ENCODE measurements at places on chromosomes 3 and 15. TPM values are rescaled to one million over a fixed set of nuclear protein-coding genes. Genes with fewer than 3 reads are reported as not detected.

GRCh38 chr3:163555918-163556317 lies 1522.4 kb downstream of the SI start:
- DNase-seq, result no peak

GRCh38 chr3:65560133-65560532 lies 478.6 kb downstream of the MAGI1 start:
- DNase-seq, result no peak

The GPX1 gene
- total RNA-seq, result 201 TPM

DNA sequence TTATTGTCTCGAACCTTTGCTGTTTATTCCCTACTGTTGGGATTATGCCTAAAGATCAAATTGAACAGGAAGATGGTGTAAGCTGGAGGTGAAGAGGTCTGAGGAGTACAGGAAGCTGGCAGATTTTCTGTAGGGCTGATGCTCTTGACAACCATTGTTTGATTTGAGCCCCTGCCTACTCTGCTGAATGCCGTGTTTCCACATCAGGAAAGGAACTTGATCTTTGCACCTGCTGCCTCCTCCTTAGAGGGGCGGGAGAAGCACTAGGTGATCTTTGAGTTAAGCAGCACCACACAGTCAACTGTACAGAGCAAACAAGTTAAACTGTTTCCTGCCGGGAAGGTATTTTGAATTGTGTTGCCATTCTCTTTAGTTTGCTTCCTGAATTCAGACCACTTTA lies 364.6 kb upstream of the EPHA6 start:
- DNase-seq, result no peak

DNA sequence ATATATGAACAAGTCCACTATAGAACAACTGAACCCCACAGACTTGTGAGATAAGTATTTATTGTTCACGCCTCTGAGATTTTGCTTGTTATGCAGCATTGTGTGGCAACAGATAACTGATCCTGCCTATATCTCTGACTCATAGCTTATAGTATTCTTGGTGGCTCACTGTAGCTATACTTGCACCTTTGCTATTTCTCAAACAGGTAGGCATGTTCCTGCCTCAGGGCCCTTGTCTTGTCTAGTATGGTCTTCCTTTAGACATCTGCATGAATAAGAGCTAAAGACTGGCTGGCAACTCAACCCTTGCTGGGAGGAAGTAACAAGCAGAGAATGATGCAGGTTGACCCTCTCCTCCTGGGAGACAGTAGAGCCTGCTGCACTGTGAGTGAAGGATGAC lies 256.1 kb downstream of the CHST2 start:
- no peak for DNase-seq

GRCh38 chr3:51269466-51269865 lies 115.6 kb upstream of the MANF start:
- peak; percentile 28 for DNase-seq

DNA sequence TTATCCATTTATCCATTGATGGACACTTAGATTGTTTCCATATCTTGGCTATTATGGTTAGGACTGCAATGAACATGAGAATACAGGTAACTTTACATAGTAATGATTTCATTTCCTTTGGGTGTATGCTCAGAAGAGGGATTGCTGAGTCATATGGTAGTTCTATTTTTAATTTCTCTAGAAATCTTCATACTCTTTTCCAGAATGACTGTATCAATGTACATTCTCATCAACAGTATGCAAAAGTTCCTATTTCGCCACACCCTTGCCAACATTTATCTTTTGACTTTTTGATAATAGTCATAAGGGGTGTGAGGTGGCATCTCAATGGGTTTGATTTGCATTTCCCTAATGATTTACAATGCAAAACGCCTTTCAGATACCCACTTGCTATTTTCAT lies 6.2 kb upstream of the NIPA1 start:
- peak; percentile 14 for DNase-seq

The LRRIQ4 gene
- not detected for total RNA-seq

DNA sequence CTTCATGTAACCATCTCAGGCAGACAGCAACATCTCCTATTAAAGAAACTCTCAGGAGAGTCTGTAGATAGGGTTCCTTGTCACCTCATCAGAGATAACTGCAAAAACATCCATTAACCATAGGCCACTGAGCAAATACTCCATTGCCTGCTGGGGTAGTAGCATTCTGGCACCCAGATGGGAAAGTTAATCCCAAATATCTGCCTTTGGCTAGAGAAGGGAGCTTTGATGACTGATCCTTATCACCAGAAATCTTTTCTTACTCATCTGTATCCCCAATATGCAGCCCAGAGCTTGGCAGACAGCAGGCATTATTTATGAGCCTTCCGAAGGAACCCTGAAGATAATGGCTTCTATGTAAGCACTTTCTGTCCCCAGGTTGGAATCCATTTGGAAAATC lies 173.1 kb downstream of the MFSD1 start:
- DNase-seq, result no peak

- no peak for DNase-seq
These were observed 19.9 kb downstream of the GOLM2 start for GRCh38 chr15:44308415-44308814.

DNA sequence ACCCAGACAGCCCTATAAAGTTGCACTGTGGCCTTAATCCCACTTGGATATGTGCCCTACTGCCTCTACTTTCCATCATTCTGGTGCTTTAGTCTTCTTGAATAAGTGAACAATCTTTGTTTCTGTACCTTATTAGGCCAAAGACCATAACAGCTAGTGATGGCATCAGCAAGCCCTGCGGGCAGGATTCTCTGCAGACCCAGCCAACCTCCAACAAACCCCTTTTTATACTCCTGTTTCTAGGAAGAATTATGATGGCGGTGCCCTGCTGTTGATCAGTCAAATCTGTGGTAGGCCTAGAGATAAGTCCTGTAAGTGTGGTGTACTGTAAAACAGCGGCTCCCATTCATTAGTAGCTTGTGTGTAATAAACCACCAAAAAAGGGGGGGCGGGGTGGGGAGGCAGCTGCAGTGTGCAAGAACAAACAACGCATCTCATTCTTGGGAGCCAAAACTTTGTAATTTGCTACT lies 40.5 kb downstream of the SOX2 start:
- no peak for DNase-seq

- peak; percentile 18 for DNase-seq
These were observed 459.3 kb upstream of the AGTR1 start for GRCh38 chr3:148238421-148238821.

Data from GM23248 (cell line).